ENCODE measurements at places on chromosomes 13 and 19. TPM values are rescaled to one million over a fixed set of nuclear protein-coding genes. Genes with fewer than 3 reads are reported as not detected.

- DNase-seq: no peak
These were observed 84.0 kb downstream of the GPC5 start for GRCh38 chr13:91482427-91482826.

DNA sequence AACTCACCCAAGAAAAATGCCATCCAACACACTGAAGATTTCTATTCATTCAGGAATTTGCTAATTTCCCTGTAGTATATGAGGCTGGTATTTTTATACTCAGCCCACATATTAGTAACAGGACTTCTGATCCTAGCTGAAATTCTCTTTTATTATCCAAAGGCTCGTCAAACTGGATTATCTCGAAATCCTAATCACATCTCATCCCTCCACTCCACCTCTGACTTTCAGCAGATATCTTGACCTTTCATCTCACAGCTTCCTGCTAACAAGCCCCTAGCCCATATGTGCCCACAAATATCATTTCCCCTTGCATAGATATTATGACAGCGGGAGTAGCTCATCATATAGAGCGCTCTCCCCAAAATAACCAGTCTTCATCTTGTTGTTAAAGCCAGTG lies 279.7 kb downstream of the FGF14 start:
- DNase-seq: no peak

DNA sequence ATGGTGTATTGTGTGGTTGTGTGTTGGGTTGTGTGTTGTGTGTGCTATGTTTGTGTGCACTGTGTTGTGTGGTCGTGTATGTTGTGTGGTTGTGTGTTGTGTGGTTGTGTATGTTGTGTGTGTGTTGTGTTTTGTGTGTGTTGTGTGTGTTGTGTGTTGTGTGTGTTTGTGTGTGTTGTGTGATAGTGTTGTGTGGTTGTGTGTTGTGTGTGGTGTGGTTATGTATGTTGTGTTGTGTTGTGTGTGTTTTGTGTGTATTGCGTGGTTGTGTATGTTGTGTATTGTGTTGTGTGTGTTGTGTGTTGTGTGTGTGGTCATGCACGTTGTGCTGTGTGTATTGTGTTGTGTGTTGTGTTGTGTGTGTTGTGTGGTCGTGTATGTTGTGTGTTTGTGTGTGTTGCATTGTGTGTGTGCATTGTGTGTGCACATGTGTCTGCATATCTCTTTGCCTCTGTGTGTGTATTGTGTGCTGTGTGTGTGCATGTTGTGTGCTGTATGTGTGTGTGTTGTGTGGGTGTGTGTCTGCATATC lies 2.9 kb downstream of the C3 start:
- no peak for DNase-seq

GRCh38 chr13:89678466-89679121 lies 1668.9 kb upstream of the MIR17HG start:
- no peak for DNase-seq

- no peak for DNase-seq
These were observed 12.9 kb downstream of the TPM4 start for GRCh38 chr19:16089010-16089846.

The YJEFN3 gene
- total RNA-seq: 6.1 TPM

Data from osteocyte (in vitro differentiated cells).